ENCODE measurements at places on chromosomes 16 and 17.

DNA sequence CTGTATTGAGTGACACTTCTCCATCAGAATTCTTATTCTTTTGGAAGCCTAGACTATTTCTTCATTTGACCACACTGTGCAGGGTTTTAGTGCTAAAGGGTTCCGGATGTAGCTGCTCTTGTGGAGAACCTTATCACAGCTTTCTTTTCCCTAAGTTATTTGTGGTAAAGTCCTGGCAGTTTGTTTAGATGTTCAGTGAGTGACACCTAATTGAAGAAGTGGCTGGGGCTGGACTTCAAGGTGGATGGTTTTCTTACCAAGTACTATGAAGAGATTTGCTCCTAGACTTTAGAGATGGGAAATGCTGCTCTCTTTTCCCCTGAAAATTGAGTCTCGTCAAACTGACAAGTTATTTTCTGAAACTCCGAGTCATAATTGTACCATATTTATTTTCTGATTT, 144.0 kb upstream of the TBX2 start:
- no peak for DNase-seq

GRCh38 chr17:4946312-4946976, 1.9 kb downstream of the PFN1 start:
- no peak for DNase-seq

DNA sequence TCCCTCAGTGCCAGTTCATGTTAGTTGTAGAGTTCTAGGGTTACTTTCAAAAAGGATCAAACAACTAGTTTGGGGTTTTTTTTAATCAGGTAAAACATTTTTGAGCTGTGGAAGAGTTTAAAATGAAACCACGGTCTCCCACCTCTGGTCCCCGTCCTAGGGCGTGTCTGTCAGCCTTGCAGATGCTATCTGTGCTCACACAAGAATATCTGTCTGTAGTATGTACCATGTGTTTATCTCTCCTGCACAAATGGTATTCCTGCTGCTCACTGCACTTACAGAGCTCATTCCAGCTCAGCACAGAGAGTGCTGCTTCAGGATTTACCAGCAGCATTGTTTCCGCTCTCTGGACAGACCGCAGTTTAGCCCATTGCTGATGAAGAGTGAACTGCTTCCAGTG, 38.9 kb downstream of the UBN1 start:
- DNase-seq = no peak

GRCh38 chr17:78572239-78573205, 4.7 kb downstream of the DNAH17 start:
- no peak for DNase-seq

DNA sequence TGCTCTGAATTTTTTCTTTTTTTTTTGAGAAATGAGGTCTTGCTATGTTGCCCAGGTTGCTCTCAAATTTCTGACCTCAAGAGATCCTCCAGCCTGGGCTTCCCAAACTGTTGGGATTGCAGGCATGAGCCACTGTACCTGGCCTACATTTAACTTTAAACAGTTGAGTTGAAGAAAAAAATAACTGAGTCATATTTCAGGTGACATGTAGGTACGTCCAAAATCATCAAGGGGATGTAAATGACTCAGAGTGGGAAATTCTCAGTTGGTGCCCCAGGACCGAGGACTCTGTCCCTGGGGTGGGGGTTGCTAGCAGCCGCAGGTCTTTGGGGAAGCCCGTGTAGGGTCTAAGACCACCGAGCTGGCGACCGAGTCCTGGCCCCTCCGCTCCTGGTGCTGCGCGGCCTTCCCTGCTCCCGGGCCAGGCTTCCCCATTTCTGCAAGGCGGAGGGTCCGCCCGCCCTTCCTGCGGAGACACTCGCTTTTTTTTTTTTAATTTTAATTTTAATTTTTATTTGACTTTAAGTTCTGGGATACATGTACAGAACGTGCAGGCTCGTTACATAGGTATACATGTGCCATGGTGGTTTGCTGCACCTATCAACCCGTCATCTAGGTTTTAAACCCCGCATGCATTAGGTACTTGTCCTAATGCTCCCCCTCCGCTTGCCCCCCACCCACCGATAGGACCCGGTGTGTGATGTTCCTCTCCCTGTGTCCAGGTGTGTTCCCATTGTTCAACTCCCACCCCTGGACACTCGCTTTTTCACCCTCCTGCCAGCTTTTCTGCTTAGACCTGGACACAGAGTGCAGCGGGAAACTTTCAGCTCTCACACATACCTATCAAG, 12.7 kb upstream of the N4BP1 start:
- no peak for DNase-seq

Data from natural killer cell treated with Interleukin-12 subunit alpha and Interleukin-12 subunit beta and Interleukin-15 and Interleukin-18, amount 100 ng/mL, for 72 hours (primary cell).